ENCODE measurements at places on chromosomes 12 and 14. TPM values are rescaled to one million over a fixed set of nuclear protein-coding genes. Genes with fewer than 3 reads are reported as not detected.

Gene PRKD1
- 26.0 TPM for total RNA-seq

Gene RTL1
- total RNA-seq, result under 0.01 TPM

Gene FOXJ2
- 6.6 TPM for total RNA-seq

Gene C12orf54
- not detected for total RNA-seq

Gene BICDL1
- 24.4 TPM for total RNA-seq

Gene CDKN3
- total RNA-seq, result 11.3 TPM

Gene INTS13
- total RNA-seq, result 19.0 TPM

Gene MGAT4C
- total RNA-seq, result 38.7 TPM

DNA sequence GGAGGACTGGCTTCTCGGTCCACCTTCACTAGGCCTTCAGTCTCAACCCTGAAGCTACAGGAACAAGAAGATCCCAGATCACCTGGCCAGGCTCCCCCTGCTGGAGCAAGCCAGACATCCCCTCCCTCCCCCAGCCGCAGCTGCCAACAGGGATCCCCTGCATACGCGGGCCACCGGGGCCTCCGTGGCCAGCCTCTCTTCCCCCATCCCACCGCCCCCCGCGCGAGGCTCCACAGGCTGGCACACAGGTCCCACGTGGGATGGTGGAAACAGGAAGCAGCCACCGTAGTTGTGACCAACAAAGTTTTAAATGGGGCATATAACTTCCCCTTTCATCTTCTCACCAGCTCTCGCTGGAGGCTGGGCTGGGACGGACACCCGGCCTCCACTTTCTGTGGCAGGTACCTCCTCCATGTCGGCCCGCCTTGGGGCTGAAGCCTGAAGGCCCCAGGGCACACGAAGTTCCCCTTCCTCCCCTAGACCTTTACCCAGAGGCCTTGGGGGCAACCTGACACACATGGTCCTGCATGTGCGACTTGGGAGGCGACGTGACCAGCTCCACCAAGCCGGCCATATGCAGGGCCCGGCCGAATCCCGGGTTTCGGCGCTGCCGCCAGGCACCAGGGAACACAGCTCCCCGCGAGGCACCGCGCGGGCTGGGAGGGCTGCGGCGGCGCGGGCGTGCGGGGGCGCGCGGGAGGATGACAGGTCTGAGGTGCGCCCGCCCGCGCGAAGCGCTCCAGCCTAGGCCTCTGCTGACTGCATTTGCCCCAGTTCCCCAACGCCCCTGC, 44.4 kb upstream of the PNMA1 start:
- peak; percentile 74 for DNase-seq

DNA sequence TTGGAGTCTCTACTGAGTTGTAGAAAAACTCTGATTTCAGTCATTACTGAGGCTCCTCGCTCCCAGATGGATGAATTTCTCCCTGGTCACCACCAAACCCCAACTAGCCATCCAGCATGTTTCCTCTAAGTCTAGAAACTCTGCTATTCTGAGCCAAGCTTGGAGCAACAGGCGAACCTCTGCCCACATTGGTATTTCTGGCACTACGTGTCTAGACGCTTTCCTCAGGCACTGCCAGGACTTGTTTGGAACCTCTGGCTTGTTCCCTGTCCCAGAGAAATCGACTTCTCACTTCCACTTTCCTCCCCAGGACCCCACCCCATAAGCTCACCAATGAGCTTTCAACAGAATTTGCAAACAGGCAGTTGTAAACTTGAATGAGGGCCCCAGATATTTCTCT, 27.6 kb downstream of the WSCD2 start:
- DNase-seq, result no peak

DNA sequence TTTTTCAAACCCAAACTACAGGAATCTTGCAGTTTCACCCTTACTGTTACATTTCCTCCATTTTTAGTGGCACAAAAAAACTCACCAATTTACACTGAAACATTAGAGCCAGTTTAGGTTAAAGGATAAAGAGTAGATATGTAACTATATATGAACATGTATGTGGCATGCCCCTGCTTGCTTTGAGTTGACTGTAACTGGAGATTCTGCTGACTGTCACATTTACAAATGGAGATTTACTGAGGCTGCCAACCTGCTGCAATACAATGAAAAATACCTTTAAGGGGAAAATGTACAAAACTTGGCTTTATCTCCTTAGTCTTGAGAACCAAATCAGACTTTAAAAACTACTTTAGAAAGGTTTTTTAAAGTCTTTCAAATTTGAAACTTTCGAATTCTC, 28.3 kb downstream of the STON2 start:
- DNase-seq, result no peak

DNA sequence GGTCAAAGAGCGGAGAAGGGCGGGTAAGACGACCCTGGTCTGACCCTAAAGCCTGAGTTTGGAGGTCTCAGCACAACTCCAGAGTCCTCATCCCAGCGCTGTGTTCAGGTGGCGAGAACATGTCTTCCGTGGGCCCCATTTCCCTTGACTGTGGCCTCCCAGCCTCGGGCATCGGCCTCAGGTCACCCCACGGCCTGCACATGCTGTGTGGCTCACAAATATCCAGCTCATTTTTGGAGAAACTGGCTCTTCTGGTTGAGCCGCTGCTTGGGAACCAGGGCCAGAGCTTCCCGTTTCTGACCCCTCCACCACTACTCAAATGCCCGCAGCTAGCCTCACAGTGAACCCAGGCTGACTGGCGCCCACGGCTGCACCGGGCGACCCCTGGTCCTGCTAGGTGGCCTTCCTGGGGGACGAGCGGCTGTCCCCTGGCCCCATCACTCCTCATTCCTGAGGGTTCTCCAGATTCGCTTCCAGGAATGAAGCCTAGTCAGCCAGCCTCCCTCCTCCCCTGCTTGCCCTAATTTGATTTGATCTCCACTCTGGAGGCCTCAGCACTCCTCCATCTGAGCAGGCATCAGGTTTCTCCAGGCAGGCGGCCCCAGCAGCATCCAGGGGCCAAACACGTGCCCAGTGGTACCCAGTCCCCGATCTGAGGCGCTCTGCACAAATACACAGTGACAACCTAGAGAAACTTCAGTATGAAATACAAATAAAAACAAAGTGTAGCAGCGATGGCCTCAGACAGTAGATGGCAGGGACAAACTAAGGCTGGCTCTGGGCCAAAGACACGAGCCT, 4.7 kb downstream of the P2RX2 start:
- no peak for DNase-seq

DNA sequence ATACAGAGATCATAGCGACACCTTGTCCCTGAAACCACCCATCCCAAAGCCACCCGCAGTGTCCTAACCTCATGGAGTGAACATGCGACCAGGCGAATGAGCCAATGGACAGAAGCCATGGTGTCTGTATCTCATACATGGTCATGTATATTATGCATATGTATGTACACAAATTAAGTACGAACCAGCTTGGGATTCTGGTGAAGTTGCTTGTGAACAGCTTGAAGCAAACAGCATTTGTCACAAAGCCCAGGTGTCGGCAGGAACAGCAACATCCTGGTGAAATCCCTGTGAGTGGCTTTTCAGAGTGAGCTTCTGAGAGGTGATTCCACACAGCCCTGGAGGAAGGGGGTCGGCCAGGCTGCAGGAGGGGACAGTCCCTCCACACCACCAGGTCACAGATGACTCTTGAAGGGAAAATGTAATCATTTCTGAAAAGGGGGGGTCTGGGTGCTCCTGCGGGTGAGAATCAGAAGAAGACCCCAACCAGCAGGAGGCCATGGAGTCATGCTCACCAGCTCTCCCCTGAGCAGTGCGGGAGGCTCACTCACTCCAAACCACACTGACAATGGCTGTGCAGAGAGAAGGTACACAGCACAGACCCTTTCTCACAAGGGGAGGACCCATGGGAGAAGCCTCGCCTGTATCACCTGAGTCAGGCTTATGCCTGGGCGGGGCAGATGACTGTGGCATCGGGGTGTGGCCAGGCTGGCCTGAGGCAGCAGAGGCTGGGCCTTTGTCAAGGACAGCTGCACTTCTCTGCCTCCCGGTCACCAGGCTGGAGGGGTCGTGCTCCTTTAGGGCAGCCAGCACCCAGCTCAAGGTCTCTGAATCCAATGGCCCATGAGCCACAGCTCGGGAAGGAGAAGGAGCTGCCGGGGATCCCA, 14.3 kb downstream of the CHGA start:
- no peak for DNase-seq

GRCh38 chr14:58297412-58297761, 968 bp upstream of the ARID4A start:
- DNase-seq, result no peak

- DNase-seq, result no peak
Observed at GRCh38 chr14:89841851-89842250, 112.7 kb downstream of the EFCAB11 start.

- peak; percentile 69 for DNase-seq
Observed at GRCh38 chr14:80954687-80955299, 628 bp upstream of the TSHR start.

DNA sequence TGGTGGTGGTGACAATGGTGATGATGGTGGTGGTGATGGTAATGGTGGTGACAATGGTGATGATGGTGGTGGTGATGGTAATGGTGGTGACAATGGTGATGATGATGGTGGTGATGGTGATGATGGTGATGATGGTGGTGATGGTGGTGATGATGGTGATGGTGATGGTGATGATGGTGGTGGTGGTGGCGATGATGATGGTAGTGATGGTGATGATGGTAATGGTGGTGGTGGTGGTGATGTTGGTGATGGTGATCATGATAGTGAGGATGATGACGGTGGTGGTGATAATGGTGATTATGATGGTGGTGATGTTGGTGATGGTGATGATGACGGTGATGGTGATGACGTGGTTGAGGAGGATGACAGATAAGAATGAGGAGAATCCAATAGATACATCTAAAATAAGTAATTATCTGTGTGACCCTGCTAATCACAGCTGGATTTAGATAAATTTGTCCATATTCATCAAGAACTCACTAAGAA, 170.7 kb upstream of the SFSWAP start:
- no peak for DNase-seq

DNA sequence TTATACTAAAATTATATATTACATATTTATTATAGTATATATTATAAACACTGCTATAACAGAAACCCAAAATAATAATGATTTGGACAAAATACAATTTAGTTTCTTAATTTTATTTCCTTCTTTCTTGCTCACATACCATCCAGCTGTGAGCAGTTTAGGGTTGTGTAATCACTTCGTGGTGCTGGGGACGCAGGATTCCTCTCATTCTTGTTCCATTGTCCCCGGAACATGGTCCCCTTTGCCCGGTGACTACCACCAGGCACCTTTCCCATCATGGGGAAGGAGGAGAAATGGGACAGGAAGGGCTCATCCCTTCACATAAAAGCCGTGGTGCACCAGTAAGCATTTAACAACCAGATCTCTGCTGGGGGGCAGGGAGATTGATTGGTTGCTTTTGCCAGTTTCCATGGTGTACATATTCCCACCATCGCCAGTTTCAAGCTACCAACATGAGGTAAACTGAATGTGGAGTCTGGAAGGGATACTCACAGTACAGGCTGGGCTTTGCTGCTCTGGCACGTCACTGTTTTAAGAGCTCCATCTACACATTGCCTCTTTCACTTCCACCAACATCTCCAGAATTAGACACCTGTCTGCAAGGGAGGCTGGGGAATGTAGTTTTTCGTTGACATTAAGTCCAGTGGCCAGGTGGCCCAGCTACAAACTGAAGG, 191.5 kb downstream of the TMEM132C start:
- no peak for DNase-seq
